ENCODE measurements at places on chromosomes 11 and 22. TPM values are rescaled to one million over a fixed set of nuclear protein-coding genes. Genes with fewer than 3 reads are reported as not detected.

DNA sequence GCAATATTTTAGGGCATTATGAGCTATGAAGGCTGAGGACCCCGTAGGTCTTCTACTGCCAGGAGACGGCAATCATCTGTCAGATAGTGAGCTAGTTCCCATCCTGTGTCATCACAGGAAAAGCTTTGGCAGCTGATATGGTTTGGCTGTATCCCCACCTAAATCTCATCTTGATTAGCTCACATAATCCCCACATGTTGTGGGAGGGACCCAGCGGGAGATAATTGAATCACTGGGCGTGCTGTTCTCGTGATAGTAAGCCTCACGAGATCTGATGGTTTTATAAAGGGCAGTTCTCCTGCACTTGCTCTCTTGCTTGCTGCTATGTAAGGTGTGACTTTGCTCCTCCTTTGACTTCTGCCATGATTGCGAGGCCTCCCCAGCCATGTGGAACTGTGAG lies 18.1 kb downstream of the CSRP3 start:
- no peak for DNase-seq

The UCP3 gene
- 1.6 TPM for total RNA-seq

The PPFIBP2 gene
- 7.5 TPM for total RNA-seq

DNA sequence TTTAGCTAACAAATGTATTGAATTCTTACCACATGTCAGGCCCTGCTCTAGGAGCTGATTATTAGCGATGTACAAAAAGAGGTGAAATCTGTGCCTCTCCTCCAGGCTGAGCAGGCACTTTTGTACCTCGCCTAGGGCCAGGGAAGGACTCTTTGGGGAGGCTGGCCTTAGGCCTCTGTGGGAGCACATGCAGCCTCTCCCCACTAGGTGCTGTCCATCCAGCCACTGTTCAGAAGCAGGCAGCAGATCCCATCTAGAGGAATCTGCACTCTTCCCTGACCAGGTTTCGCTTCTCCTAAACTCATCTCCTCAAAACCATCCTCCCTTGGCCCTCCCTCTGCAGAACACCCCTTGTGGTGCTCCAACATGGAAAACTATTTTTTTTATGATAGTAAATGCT lies 51.9 kb upstream of the WT1 start:
- no peak for DNase-seq

- no peak for DNase-seq
These were observed 7.5 kb upstream of the SLC15A3 start for GRCh38 chr11:60959431-60959830.

DNA sequence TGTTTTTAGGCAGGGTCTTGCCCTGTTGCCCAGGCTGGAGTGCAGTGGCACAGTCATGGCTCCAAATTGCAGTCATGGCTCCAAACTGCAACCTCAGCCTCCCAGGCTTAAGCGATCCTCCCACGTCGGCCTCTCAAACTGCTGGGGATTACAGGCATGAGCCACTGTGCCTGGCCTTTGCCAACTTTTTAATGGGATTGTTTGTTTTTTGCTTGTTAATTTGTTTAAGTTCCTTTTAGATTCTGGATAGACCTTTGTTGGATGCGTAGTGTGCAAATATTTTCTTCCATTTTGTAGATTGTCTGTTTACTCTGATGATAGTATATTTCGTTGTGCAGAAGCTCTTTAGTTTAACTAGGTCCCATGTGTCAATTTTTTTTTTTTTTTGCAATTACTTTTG lies 10.0 kb upstream of the SCGB1D1 start:
- no peak for DNase-seq

DNA sequence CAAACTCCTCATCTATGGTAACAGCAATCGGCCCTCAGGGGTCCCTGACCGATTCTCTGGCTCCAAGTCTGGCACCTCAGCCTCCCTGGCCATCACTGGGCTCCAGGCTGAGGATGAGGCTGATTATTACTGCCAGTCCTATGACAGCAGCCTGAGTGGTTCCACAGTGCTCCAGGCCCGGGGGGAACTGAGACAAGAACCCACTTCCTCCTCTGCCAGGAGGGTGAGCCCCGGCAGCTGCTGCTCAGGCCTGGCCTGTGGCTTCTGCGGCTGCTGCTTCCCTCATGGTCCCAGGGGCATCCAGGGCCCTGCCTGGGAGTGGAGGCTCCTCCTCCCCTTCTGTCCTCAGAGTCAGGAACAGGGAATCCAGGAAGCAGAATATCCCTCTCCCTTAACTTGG lies 98.4 kb downstream of the ZNF280B start:
- no peak for DNase-seq

- DNase-seq = no peak
These were observed 71.4 kb upstream of the MPEG1 start for GRCh38 chr11:59283825-59284772.

- DNase-seq = no peak
These were observed 408.9 kb downstream of the OPCML start for GRCh38 chr11:133123366-133123765.

DNA sequence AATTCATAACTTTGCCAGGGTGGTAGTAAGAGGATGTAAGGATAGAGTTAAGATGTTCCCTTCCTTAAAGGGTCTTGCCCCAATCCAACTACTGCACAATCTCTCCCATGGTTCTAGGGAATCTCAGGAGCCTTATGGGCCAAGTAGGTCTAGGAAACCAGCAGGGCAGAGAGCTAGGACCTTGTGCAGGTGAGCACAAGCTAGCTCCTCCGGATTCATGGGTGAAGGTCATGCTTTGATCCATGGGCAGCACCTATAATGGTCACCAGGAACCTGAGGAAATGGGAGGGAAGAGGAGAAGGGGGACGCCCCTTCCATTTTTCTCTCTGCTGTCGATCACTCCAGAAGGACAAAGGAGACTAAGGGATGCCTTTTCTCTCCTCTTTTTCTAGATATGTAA lies 16.8 kb downstream of the KCNJ11 start:
- no peak for DNase-seq

The ISX gene
- total RNA-seq = not detected

GRCh38 chr11:17529844-17530185 lies 14.4 kb downstream of the USH1C start:
- DNase-seq = no peak

GRCh38 chr11:88739524-88739923 lies 326.3 kb downstream of the GRM5 start:
- DNase-seq = no peak

- DNase-seq = no peak
These were observed 5.0 kb downstream of the TBC1D22A start for GRCh38 chr22:46767249-46767985.

DNA sequence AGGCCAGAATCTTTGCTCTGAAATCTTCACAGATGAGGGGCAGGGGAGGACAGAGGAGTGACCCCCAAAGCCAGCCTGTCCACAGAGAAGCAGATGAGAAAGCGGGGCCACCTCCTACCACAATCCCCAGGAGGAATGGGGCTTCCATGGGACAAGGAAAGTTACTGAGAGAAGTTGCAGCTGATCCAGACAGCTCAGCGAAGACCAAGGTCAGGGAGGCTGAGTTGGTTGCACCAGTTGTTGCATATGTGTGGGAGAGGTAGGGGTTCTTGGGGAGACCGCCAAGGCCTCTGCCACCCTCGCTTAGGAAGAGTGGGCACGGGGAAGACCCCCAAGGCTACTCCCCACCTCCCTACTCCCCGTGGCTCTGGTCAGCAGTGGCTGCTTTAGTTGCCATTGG lies 81.6 kb upstream of the EIF3D start:
- no peak for DNase-seq

The SPDYC gene
- not detected for total RNA-seq

GRCh38 chr11:83533166-83533565 lies 247.0 kb upstream of the CCDC90B start:
- DNase-seq = no peak

DNA sequence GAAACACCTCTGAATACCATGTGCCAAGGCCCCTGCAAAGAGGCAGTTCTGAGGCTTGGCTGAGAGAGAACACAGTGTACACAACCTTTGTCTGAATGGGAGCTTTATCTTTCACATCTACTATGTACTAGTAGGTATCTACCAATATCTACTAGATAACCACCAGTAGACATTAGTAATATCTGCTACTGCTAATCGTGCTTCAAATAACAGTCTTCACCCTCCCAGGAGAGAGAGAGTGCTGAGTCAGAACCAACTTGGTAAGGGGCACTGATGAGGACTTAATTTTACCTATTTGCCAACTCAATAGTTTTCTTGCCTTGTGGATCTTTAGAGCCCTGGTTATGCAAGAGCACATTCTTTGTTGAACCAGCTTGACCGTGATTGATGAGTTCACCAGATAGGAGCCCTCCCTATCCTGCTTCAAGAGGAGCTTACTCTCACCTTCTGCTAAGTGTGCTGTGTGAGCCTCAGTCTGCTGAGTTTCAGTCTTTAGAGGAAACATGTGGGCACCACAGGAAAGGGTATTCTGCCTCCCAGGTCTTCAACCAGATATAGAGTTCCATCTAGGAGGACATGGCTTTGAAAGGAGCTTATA lies 967.5 kb downstream of the NTM start:
- DNase-seq = no peak

- DNase-seq = peak; percentile 39
These were observed 94.8 kb upstream of the PHOX2A start for GRCh38 chr11:72338741-72339140.

The CASP1 gene
- 0.33 TPM for total RNA-seq

GRCh38 chr22:44596396-44597125 lies 98.5 kb upstream of the RTL6 start:
- DNase-seq = no peak

The GDPD4 gene
- total RNA-seq = 0.08 TPM

The KRTAP5-10 gene
- not detected for total RNA-seq

- no peak for DNase-seq
These were observed 15.9 kb downstream of the GALNT18 start for GRCh38 chr11:11605821-11606450.

GRCh38 chr11:1770061-1770460 lies 6.3 kb upstream of the CTSD start:
- no peak for DNase-seq

The BAIAP2L2 gene
- total RNA-seq = 4.1 TPM

The ADAMTS15 gene
- 3.9 TPM for total RNA-seq

- no peak for DNase-seq
These were observed 52.6 kb downstream of the SWAP70 start for GRCh38 chr11:9716275-9717039.

DNA sequence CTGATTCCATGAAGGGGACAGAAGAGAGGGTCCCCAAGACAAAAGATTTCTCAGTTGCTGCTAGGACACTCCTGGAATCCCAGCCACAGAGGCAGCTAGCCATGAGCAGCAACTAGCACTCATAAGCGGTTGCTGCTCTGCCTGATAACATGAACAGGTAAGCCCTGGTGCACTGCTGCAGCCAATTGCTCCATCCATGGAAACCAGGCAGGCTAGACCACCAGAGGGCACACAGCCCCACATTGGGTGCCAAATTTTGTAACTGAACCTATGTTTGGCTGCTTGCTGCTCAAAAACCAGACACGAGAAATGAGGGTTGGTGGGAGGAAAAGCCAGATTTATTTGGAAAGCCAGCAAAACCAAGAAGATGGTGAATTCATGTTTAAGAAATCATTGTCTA lies 21.9 kb upstream of the QSER1 start:
- no peak for DNase-seq

The SLC35F2 gene
- 48.1 TPM for total RNA-seq

DNA sequence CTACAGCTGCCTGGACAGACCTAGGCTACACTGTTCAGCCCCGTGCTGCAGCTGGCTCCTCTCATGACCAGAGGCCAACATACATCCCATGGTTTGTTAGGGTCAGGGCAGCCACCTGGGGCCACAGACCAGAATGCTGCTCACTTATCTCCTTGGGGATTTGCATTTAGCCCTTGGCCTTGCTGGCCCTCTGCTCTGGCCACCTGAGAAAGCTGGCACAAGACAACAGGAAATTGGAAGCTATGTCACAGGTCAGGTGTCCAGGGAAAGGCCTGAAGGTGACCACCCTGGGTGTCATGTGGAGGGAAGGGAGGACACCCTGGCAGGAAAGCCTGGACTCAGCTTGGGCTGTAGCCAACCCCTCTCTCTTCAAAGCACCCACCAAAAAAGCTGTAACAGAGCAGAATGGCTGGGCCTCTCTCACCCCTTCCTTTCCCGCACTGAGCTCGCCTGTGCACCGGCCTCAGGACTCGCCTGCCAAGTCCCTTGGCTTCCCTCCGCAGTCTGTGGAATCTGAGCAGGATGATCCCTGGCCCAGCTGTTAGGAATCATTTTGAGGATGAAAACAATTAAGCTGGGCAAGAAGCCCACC lies 86.3 kb downstream of the SNX19 start:
- no peak for DNase-seq

- no peak for DNase-seq
These were observed 39.7 kb upstream of the PANX1 start for GRCh38 chr11:94088906-94089305.

DNA sequence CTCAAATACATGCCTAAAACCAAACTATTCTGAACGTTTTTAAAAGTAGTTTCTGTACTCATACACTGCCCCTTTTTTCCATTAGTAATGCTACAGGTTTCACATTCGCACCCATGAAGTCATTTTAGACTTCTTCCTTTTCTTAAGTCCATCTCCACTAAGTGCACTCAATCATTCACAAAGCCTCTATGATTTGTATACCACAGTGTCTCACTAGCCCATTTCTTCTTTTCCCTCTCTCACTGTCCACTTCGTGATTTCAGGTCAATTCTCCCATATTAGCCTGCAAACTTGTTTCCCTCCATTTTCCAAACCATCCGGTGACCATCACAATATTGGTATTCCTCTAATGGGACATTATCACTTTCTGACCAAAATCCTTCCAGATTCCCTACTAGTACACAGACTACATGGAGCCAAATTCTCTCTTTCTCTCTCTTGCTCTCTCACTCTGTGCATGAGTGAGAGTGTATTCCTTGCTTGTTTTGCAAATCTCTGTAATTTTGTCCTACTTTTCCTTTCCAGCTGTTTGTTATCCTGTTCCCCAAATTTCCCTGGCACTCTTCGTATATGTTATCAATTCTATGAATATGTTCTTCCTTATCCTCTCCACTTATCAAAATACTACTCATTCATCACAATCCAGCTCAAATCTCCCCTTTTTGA lies 3.4 kb upstream of the ZC3H12C start:
- DNase-seq = no peak

DNA sequence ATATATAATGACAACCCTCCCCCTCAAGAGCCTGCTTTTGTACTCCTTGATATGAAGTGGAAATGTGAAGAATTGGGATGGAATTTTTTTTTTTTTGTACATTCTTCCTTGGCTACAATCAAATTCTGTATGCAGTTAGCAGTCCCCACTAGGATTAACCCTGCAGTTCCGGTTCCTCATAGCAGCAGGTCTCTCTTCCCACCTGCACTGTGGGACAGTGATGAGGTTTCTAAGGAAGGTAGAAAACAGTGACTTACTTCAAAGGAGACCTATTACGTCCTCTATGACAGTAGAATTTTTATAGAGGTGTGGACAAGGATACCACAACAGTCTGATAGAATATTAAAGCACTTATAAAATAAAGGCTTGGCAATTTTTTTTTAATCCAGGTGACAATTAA lies 46.3 kb upstream of the ALKBH3 start:
- DNase-seq = no peak

The KRTAP5-11 gene
- total RNA-seq = not detected

- no peak for DNase-seq
These were observed 630.2 kb downstream of the BRD1 start for GRCh38 chr22:49197505-49197904.

- no peak for DNase-seq
These were observed 116.4 kb downstream of the TYR start for GRCh38 chr11:89293965-89294679.

GRCh38 chr22:30556388-30556787 lies 9.8 kb upstream of the SEC14L6 start:
- DNase-seq = no peak

GRCh38 chr11:58028687-58029411 lies 1.9 kb upstream of the OR6Q1 start:
- no peak for DNase-seq

GRCh38 chr11:35623621-35624168 lies 5.4 kb downstream of the FJX1 start:
- peak; percentile 91 for DNase-seq
